AG04450 (cell line): ENCODE measurements at places on chromosomes 2 and 18. TPM values are rescaled to one million over a fixed set of nuclear protein-coding genes. Genes with fewer than 3 reads are reported as not detected.
A peak's percentile ranks its signal among the peaks of the same experiment; 100 is the strongest.

- DNase-seq, result no peak
These were observed 120.5 kb upstream of the CCDC68 start for GRCh38 chr18:55079481-55080355.

DNA sequence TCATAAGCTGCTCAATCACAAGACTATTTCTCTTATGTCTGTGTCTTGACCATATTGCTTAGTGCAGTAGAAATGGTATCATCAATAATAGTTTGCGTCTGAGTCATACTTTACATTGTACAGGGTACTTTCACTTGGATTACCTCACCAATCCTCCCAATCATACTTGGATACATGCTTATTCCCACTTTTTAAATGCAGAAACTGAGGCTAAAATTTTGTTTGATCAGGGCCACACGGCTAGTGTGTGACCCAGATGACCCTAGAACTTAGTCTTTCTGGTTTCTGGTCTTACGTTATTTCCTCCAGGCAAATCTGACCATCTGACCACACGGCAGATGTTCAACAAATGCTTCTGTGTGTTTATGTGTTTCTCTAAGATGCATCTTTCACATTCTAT, 23.8 kb upstream of the CCL20 start:
- DNase-seq, result no peak

MAP3K19 gene
- polyA plus RNA-seq, result not detected in 2 replicates

DNA sequence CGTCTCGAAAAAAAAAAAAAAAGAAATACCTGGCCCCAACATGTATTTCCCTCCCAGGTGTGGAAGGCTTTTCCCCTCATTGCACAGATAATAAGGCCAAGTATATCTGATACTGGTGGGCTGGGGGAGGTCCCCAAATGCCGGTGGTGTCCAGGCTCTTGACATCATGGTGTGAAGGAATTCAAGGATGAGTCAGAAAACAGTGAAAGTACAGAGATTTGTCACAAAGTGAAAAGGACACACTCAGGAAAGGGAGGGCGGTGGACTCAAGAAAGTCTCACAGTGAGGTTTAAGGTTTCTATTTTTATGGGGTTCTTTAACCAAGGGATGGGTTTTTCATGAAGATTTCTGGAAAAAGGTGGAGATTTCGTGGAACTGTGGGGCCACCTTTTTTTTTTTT, 37.8 kb upstream of the FZD5 start:
- DNase-seq, result no peak

GRCh38 chr2:239009589-239009961, 161.7 kb downstream of the TWIST2 start:
- DNase-seq, result no peak

DNA sequence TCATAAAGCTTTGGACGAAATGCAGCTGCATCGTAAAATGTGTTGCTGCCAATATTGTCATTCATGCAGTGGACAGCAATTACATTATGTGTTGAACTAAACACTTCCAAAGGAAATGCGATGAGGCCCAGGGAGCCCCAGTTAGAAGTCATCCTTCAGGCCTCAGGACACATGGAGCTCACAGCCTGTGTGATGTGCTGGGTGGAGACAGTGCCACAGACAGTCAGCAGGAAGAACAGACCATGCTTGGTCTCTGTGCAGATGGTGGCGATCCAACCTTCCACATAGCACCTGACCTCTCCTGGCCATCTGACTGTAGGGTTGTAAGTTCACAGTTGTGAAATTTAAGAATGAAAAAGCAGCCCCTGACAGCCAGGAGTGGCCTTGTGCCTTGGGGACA, 118.3 kb upstream of the ALKAL2 start:
- DNase-seq, result no peak

FAM237A gene
- not detected in 2 replicates for polyA plus RNA-seq

- DNase-seq, result peak; percentile 65
These were observed 32.6 kb upstream of the SPAG16 start for GRCh38 chr2:213251618-213252017.

DNA sequence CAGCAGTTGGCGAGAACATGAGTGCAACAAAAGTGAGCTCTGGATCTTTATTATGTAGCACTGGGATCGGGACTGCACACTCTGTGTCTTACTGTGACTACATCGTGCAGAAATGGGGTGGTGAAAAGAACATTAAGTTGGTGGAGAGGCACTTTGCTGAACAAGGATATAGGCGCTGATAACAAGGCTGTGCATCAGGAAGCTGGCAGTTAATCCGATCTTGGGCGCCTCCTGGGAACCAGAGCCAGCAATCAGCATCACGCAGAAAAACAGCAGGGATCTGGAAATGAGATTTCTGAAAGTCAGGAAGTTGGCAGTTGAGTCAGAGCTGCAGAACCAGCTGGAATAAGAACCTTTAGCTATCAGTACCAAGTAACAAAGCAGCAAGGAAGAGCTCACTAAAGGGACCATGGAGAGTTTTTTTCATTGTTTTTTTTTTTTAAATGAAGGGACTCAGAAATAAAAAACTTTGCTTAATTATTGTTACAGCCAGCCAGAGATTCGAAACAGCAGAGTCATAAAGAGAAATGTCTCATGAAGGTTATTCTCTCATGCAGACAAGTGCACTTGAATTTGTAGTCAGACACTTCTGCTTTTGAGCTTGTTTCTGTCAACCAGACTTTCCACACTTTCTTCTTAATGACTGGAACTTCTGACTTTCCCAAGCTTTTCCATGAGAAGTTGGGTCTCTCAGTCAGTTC, 22.8 kb upstream of the MYO3B start:
- DNase-seq, result no peak
